ENCODE measurements at places on chromosomes 1 and 21.

DNA sequence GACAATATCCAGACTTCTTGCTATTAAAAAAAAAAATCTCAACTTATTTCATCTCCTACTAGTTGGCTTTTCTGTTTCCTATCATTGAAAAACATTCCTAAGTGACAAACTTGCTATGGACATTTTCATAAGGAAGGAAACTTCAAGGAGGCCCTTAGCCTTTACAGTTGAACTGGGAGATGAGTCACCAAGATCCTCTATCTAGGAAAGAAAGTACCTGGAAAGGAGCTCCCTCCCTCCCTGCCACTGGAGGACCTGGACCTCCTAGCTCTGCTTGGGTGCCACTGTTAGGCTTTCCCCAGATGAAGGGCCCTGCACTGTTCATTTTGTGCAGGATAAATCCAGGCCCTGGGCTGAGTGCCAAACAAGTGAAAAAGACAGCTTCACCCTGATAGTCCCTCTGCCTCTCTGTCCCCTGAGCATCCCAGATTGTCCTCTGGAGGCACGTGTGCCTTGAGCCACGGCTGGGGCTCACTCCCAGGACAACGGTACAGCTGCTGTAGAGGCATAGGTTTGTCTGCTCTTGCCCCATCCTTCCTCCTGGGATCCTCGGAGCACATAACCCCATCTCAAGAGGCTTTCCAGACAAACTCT lies 40.2 kb upstream of the SOX13 start:
- no peak for DNase-seq

GRCh38 chr1:204262506-204263253 lies 48.9 kb upstream of the GOLT1A start:
- no peak for DNase-seq

- DNase-seq, result no peak
Measured at GRCh38 chr1:51472359-51472758, 46.7 kb downstream of the EPS15 start.

DNA sequence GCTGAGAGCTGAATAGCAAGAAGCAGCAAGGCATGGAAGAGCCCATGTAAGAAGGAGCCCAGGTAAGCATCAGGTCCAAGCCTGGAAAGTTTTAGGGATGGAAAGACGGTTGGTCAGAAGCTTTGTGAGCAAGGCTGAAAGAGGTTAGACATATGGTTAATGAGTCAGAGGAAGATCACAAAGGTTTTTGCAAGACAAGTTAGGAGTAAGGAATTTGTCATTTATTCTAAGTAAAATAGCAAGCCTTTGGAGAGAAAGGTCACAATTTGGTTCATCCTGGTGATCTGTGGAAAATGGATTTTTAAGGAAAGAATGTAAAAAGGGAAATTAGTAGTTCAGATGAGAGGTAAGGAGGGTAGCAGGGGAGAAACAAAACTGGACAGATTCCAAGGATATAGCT lies 106.7 kb downstream of the DPYD start:
- no peak for DNase-seq

GRCh38 chr1:11595285-11595684 lies 58.9 kb downstream of the FBXO2 start:
- no peak for DNase-seq
